ENCODE measurements at places on chromosomes 1 and 21.

- DNase-seq, result no peak
Measured at GRCh38 chr1:7261490-7261889, 476.2 kb downstream of the CAMTA1 start.

DNA sequence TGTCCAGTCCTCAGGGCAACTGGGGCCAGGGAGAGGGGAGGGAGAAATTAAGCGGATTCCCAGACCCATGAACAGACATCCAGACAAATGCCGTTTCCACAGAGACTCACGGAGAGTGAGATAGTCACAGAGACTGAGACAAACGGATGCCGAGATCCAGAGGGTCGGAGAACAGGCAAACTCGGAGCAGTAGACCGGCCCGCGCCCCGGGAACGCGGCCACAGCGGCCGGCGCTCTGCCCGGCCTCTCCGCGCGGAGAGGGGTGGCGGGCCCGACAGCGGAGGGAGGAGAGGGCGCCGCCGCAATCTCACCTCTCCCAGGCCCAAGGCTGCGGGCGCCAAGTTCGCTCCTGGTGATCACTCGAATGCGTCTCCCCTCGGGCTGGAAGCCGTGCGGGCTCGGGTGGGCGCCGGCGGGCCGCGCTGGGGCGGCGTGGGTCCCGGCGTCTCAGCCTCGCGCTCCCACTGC, 831 bp upstream of the FOXD2 start:
- peak; percentile 48 for DNase-seq

GRCh38 chr1:172135076-172135672, 285.3 kb upstream of the C1orf105 start:
- no peak for DNase-seq

- peak; percentile 54 for DNase-seq
Measured at GRCh38 chr1:217333939-217334338, 297.0 kb downstream of the GPATCH2 start.

DNA sequence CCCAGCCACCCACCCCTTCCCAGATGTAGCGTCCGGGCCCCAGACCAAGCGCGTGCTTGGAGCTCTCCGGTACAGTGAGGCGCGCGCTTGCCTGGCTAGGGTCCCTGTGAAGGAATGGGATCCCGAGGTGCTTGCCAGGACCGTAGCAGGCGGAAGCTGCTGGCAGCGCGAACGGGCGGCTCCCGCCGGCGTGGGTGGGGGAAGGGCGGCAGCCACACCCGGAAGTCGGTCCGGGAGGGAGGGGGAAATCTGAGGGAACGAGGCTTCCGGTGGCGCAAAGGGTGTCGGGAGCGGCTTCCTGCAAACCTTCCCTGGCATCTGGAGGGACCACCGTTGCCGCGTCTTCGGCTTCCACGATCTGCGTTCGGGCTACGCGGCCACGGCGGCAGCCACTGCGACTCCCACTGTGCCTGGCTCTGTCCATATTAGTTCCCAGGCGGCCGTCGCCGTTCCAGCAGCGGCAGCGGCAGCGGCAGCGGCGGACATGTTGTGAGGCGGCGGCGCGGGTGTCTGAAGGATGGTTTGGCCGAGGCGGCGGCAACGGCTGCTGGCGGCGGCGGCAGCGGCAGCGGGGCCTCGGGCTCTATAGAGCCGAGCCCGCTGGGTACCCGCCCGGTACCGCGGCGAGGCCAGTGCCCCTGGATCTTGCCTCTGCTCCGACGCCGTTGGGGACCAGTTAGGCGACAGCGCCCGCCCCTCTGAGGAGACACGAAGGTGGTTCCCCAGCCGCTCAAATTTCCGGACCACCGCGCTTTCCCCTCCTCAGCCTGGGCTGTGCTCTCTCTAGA, at the start of gene DR1:
TSS of gene DR1 (plus strand) at position 275 of the 788 bp plus-strand sequence. CDS start 739 bp downstream, outside the sequence.
- peak; percentile 93 for DNase-seq

DNA sequence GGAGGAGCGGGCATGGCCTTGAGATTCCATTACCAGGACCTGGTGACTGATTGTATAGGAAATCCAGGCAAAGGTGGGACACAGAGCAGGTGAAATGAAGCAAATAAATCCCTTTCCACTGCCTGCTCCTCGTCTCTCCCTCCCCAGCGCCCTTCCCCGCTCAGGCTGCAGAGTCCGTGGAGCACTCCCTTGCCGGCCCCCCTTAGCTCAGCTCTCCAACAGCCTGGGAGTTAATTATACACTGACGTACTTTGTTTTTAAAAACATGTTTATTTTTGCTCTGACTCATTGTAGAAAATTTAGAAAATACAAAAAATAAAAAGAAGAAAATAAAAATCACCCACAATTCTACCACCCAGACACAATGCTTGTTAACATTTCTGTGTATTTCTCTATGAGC, 61.7 kb downstream of the LGR6 start:
- no peak for DNase-seq

- no peak for DNase-seq
Measured at GRCh38 chr1:92515796-92516201, 29.1 kb upstream of the GFI1 start.

- no peak for DNase-seq
Measured at GRCh38 chr1:36122062-36123030, 2.7 kb downstream of the COL8A2 start.

DNA sequence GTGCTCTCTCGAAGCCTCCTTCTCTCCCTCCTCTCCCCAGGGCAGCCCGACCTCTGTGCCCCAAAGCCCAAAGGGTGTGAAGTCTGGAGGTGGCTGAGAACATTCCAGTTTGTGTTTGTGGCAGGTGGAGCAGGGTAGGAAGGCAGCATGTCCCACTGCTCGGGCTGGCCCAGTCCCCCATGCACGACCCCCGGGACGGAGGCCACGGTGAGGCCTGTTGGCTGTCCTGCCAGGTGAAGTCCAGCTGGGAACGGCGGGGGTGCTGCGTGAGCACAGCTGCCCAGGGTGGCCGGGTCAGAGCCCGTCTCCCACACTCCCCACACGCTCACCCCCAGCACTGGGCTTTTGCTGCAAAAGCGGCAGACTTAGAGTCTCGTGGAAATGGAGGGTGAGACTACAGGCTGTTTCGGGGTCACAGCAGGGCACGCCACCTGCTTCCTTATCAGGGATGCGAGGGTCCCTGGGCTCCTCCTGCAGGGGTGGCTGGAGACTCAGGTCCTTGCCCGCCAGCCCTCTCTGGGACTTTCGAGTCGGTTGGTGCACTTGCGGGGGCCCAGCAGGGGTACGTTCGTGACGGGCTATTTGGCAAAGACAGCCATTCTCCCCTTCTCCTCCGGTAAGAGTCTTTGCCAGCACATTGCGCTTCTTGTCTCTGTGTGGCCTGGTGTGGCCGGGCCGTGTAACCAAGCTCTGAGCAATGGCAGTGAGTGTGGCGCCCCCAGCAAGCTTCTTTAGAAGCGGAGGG, 40.3 kb downstream of the MORN1 start:
- no peak for DNase-seq

GRCh38 chr1:93080179-93080823, 1.2 kb downstream of the MTF2 start:
- DNase-seq, result peak; percentile 64

DNA sequence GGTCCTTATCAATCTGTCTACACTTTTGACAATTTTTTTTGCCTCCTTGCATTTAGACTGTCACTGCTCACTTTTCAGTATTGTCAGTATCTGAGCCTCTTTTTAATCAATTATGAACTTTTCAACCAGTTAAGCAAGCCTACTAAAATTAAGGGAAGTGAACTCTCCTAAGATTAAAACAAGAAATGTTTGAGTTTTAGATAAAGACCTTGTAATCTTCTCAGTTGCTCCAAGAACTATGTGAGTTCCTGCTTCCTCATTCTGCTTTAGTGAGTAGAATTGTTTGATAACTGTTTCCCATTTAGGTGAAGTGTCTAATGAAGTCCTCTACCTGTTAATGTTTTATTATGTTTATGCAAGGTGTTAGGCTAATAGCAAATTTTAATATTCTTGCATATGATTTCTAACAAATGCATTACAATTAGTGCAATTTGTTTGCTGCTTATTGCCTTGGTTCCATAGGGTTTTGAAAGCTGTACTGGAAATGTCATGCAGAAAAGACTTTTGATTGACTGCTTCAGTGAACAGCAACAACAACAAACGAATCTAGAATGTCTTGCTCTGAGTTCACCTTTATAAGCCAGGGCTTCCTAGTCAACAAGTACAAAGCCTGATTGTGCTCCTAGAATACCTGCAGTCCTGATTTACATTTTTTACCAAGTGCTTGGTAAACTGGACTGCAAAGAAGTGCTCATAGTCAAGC, 40.9 kb downstream of the PLA2G4A start:
- no peak for DNase-seq

- DNase-seq, result no peak
Measured at GRCh38 chr1:228695015-228695955, 40.0 kb upstream of the RHOU start.

DNA sequence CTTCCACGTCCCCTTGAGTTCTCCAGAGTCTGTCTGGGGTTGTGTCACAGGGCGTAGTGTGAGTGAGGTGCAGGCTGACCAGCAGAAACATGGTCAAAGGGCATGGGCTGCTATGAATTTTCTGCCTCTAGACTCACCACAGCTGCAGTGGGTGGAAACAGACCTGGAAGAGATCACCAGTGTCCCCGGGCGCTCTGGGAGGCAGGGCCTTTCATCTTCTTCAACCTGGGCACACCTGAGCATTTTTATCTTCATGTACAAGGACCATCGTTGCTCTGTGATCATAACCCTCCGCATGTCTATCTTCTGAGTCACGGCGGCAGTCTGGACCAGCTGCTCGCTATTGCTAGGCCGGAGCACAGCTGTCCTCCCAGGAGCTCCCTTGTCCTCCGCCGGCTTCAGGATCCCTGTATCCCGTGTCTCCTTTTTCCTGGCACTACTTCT, 29.6 kb downstream of the DEGS1 start:
- DNase-seq, result no peak

GRCh38 chr1:228833911-228834688, 98.8 kb downstream of the RHOU start:
- no peak for DNase-seq

- DNase-seq, result peak; percentile 18
Measured at GRCh38 chr1:50976111-50976889, 6.3 kb downstream of the CDKN2C start.

DNA sequence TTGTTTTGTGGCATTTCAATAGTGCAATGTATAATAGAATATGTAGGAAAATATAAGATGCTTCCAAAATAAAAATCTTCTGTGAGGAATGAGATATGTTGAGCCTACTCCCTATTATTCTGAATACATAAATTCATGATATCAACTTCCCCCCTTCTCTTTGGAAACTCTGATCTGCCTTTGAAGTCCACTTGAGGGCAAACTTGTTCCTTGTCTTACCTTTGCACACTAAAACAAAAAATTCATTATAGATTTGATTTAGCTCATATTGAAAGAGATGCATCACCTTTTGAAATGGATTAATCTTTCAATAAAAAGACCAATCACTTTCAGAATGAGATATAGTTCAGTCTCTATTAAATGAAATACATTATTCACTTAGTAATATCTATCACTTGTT, 580.7 kb upstream of the ADGRL4 start:
- no peak for DNase-seq

DNA sequence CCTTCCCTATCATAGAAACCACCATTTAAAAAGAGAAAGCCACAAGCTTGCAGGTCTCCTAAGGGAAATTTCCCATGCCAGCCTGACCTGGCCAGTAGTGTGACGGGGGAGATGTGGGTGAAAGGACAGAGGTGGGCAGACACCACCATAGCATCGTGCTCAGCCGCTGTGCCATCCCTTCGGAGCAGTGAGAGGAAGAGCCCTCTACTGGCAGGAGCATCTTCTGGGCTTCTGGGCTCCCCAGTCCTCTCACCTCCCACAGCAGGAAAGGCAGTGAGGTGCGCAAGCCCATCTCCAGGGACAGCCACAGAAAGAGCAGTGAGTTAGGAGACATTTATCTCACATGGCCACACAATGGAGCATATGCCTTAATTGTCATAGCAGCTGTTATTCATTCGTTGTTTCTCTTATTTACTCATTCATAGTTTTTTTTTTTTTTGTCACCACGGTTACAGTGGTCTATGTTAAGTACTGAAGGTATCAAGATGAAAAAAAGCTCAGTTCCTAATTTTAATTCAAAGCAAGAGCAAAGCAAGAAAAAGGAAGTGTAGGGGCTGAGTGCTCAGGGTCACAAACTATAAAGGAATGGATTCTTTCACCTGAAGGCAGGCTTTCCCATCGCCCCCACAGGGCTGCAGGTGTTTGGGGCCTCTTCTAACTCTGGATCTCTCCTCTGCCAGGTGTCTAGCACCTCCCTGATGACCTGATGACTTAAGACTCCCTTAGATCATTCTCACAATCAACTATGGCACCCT, 48.8 kb upstream of the CAMK1G start:
- no peak for DNase-seq

DNA sequence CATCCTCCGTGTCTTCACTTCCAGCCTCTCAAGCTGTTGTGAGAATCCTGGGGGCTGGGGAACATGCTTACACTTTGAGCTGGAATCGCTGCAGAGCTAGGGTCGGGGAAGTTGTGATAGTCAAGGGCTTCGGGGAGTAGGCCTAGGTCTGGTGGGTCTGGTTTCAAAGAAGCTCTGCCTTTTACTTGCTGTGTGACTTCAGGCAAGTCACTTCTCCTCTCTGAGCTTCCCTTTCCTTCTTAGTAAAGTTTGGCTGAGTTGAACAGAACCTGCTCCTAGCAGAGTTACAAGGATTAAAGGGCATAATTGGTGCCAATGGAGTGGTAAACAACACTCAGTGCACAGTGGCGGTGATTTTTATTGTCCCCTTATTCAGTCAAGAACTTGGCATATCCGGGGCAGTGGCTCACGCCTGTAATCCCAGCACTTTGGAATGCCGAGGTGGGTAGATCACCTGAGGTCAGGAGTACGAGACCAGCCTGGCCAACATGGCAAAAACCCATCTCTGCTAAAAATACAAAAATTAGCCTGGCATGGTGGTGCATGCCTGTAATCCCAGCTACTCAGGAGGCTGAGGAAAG, 25.7 kb downstream of the ARHGEF19 start:
- DNase-seq, result no peak

DNA sequence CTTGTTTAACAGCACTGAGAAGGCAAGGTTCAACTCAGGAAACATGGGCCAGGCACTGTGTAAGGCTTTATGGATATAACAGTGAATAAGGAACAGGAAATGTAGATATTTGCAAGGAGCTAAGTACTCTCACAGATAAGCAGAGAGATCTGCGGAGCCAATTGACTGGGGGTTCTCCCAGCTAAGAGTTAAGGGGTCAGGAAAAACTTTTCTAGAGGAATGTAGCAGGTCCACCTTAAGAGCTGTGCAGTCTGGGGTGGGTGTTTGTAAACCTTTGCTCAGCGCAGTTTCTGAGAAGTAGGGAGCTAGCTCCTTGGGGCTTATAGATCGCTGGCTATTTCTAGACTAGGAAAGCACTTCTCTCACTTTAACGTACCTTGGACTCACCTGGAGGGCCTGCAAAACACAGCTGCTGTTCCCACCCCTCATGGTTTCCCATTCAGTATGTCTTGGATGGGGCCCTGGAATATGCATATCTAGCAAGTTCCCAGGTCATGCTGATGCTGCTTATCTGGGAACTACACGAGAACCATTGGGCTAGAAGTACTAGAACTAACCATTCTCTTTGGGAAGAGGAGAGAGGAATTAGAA, 51.7 kb downstream of the TLCD4 start:
- no peak for DNase-seq

GRCh38 chr1:59605184-59605583, 209.6 kb upstream of the HOOK1 start:
- no peak for DNase-seq

DNA sequence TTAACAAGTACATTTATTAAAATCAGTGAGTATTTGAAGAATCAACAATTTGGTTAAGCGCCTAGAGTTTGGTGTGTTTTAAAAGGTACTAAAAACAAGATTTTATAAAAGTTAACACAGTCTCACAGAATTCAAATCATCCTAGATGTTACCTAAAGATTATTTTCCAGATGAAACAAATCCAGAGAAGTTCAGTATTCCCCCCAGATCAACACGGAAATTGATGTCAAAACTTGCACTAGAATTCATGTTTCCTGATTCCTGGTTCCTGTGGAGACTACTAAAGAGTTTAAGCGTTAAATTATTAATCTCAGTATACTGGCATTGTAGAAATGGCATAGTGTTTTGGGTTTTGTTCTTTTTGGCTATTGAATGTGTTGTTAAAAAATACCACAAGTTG, 1.4 kb downstream of the PTBP2 start:
- no peak for DNase-seq
